ENCODE measurements at places on chromosomes 13 and 19. TPM values are rescaled to one million over a fixed set of nuclear protein-coding genes. Genes with fewer than 3 reads are reported as not detected.

Gene ETV2
- 0.98 TPM for total RNA-seq

Gene ERFL
- 3.1 TPM for total RNA-seq

Gene PNMA8B
- total RNA-seq: not detected

Gene ERICH4
- not detected for total RNA-seq

Gene KIR3DL1
- not detected for total RNA-seq

Gene ZNF726
- total RNA-seq: 10.7 TPM

Gene METTL21C
- total RNA-seq: not detected

Gene MAMSTR
- total RNA-seq: 1.4 TPM

Gene WASF3
- total RNA-seq: 0.13 TPM

Gene CNN1
- total RNA-seq: not detected

Gene TPTE2
- total RNA-seq: not detected

Gene DCLK1
- not detected for total RNA-seq

Gene MAST1
- total RNA-seq: 1.4 TPM

Gene ZNF431
- total RNA-seq: 16.0 TPM

Gene RNF225
- total RNA-seq: 1.6 TPM

Gene SYDE1
- total RNA-seq: 1.6 TPM

Gene HNRNPM
- 323 TPM for total RNA-seq

Gene CEACAM8
- not detected for total RNA-seq

Gene LHB
- total RNA-seq: not detected

Gene RUBCNL
- total RNA-seq: 2.8 TPM

Gene C19orf18
- total RNA-seq: not detected

Gene ASF1B
- total RNA-seq: 76.3 TPM

Gene ADAT3
- 9.6 TPM for total RNA-seq

Gene PRR36
- total RNA-seq: 0.17 TPM
